Stimulated activated CD4-positive, alpha-beta T cell treated with anti-CD3 and anti-CD28 coated beads, Interleukin-4, amount 100 ng/mL, for 48 hours (primary cell): ENCODE measurements at places on chromosomes 16 and 17.

- no peak for DNase-seq
Measured at GRCh38 chr16:31501966-31502348, 6.2 kb downstream of the RUSF1 start.

DNA sequence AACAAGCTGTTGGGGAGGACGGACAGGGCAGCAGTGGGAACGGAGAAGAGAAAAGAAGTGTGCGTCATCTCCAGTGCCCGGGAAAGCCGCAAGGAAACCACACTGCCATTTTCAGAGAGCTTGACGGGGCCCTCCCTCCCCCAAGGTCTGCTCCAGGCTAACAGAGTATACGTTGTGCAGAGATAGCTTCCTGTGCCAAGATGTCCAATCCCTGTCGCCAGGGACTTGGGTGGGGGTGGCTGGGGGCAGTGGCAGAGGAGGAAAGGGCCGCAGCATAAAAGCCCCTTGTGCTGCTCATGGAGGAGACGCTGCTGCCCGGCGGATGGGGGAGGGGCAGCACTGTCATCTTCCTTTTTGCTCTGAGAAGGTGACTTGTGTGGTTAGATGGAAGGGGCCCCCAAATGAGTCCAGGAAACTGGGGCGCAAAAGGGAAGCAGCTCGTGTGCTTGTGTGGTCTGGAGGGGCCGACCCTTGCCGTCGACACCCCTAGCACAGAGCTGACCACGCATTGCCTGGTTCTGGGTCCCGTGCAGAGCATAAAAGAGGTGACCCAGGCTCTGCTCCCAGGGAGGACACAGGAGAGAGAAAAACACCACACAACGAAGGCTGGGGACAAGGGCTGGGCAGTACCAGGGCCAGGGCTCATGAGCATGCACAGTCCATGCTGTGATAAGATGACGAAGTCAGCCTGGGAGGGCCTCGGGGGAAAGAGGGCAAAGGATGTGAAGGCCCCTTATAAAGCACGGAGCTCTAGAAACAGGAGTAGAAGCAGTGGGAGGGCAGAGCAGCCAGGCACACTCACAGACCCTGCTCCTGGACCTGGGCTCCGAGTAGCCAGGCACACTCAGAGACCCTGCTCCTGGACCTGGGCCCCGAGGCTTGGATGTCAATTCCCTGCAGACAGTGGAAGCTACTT, 372.7 kb downstream of the SLC39A11 start:
- DNase-seq, result peak; percentile 31

DNA sequence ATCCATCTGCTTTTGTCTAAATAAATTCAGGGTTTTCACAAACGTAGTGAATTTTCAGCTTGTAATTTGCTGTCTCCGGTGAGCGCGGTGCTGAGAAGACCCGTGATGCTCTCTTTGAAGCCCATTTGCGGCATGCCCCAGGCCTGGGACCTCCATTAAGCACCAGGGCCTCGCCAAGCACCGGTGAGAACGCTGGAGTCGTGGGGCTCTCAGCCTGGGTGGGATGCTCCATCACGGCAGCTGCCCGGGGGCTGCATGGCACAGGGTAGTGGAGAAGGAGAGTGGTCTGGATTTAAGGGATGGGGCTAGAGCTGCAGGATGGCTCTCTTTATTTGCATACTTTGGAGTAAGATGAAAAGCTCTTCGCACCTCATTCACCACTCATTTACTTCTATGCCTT, 248.7 kb downstream of the ABCC12 start:
- no peak for DNase-seq

DNA sequence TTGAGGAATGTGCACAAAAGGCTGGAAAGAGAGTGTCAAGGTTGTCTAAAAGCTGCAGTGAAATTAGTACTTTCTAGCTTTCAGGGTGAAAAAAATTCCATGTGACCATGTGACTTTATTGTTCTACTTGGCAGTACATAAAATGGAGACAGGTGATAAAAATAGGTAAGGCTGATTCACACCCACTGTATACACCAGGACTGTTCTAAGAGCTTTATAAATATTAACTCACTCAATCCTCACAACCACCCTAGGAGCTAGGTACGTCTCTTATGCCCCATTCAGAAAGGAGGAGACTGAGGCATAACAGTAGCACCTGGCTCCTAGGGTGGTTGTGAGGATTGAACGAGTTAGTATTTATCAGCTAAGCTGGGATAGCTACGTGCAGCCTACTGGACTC, 28.2 kb upstream of the DNAH17 start:
- DNase-seq, result no peak

DNA sequence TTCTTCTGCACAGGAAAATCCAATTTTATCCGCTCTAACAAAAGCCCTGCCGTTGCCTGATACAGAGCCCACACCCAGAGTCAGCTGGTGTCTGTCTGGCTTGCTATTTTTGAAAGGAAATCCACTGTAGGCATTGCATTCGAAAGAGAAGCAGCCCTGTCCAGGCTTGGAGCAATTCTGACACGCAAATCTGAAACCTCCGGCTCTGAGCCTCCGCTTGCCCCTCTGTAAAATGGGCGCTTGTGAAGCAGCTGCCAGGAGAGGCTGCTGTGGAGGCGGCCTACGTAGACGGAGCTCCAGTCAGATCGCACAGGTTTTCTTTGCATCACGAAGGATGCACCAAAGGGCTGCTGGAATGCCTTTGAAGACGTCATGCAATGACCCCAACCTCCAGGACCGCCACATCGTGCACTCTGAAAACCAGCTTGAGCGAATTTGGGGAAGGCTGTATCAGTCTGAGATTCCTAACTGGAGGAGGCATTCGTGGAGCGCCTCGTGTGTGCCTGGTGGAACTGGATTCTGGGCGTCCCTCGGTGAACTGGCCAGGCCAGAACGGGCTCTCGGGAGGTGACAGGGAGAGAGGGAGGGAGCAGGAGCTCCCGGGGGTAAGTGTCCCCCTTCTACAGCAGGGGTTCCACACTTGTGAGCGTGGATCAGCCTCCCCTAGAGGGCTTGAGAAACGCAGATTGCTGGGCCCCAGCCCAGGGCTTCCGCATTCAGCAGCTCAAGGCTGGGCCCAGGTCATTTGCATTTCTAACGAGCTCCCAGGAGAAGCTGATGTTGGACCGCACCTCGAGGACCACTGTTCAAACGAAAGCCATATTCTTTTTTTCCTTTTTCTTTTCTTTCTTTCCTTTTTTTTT, 215.5 kb downstream of the MRTFB start:
- DNase-seq, result no peak
